ENCODE measurements at places on chromosomes 2 and 18. TPM values are rescaled to one million over a fixed set of nuclear protein-coding genes. Genes with fewer than 3 reads are reported as not detected.

The BOLL gene
- not detected for total RNA-seq

The UGT1A3 gene
- not detected for total RNA-seq

- no peak for DNase-seq
Observed at GRCh38 chr2:56155188-56155587, 28.6 kb upstream of the CCDC85A start.

- no peak for DNase-seq
Observed at GRCh38 chr2:101113441-101114267, 37.5 kb downstream of the TBC1D8 start.

DNA sequence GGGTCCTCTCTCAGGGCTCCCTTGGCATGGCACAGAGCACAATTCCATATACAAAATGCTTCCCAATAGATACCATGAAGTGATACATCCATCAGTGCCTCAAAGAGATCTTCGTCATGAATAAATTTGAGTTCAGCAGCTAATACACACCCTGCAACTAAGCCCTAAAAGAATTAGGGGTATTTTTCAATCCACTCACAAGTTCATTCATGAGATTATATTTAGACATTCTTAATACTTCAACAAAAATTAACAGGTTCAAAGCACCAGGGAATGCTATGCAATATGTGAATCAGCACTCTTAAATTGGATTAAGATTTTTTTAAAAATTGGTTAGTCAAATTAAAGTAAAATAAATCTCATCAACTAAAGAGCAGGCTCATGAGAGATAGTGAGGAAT, 79.7 kb downstream of the PID1 start:
- no peak for DNase-seq

GRCh38 chr2:181575650-181576025, 81.3 kb downstream of the CERKL start:
- DNase-seq = no peak

GRCh38 chr2:238171575-238172187, 12.9 kb downstream of the ERFE start:
- no peak for DNase-seq

GRCh38 chr2:222313816-222314215, 15.0 kb upstream of the PAX3 start:
- no peak for DNase-seq

- DNase-seq = no peak
Observed at GRCh38 chr2:139867601-139868226, 1087.5 kb upstream of the NXPH2 start.

- DNase-seq = no peak
Observed at GRCh38 chr18:21262244-21262643, 20.2 kb downstream of the GREB1L start.

Data from epithelial cell of proximal tubule (primary cell).